Stimulated activated CD4-positive, alpha-beta T cell treated with anti-CD3 and anti-CD28 coated beads, Interleukin-1b, Interleukin-23, amount 100 ng/mL, for 48 hours (primary cell): ENCODE measurements at places on chromosomes 6 and 20.
A peak's percentile ranks its signal among the peaks of the same experiment; 100 is the strongest.

- DNase-seq = peak; percentile 30
Measured at GRCh38 chr6:16130932-16131387, 2.1 kb downstream of the MYLIP start.

DNA sequence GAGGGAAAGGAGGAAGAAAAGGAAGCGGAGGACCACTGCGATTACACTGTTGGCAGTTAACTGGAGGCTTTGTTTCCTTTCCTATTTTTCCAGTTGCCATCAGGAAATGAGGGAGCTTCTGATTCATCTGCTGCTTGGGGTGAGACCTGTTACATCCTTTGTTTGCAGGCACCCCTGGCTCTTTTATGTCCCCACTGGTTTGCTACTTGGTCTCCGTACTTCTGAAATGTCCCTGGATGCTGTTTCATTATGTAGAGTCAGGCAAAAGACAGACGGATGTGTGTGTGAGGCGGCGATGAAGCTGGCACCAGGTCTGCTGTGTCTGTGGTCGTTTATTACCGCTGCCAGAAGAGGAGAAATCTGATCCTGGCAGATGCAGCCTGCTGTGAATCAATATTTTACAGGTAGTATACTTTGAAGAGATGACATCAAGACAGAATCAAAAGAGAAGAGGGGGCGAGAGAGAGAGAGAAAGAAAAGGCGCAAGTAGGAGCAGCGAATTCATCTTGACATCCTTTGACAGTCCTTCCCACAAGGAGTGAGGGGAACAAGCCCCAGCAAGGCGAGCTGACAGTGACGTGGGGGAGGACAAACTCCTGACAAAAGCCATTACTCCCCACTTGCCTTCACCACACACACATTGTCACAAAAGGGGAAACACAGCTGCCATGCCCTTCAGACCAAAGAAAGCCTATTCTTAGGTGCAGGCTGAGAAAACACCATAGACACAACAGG, 145.9 kb upstream of the FBXL4 start:
- no peak for DNase-seq

GRCh38 chr20:25285856-25286798, 38.2 kb downstream of the PYGB start:
- DNase-seq = no peak

DNA sequence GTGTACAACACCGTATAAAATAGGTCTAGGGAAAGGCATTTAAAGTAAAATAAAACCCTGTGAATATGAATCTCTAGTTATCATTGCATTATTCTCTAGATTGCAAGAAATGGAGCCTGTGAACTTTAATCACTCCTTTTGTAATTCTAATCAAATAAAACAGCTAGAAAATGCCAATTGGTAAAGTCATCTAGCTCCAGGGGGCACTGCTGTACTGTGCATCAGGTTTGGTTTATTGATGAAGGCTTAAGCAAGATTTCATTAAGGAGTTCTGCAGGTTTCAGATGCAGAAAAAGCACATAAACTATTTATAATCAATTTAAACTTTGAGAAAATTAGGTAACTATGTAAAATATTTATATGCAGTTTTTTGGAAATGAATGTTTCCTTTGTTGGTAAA, 645.0 kb downstream of the PHF3 start:
- no peak for DNase-seq

DNA sequence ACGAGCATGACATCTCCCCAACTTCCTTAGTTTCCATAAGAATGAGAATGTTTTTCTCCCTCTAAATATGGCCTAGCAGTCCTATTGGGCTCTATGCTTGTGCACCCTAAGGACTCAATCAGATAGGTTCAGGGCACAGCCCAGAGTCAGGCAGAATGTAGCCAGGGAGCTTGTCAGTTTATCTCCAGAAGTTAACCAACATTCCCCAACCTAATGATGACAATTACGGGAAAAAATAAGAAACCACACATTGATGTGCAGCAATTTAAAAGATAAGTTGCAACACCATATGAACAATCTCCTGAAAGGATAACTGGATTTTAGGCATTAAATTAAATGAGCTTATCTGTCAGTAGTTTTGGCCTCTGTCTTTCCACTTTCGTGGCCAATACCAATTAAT, 71.1 kb downstream of the HDDC2 start:
- DNase-seq = no peak

GRCh38 chr20:15191082-15191723, 853.8 kb upstream of the FLRT3 start:
- no peak for DNase-seq

GRCh38 chr6:104718672-104719071, 141.0 kb downstream of the HACE1 start:
- no peak for DNase-seq

GRCh38 chr6:98839781-98840361, 5.5 kb downstream of the POU3F2 start:
- DNase-seq = no peak

- peak; percentile 29 for DNase-seq
Measured at GRCh38 chr20:37295001-37295400, 5.5 kb downstream of the MANBAL start.

GRCh38 chr6:169723991-169724493, 258 bp downstream of the PHF10 start:
- peak; percentile 8 for DNase-seq

- no peak for DNase-seq
Measured at GRCh38 chr20:59363101-59363500, 62.7 kb downstream of the EDN3 start.

- DNase-seq = peak; percentile 57
Measured at GRCh38 chr6:137415127-137415833, 78.9 kb downstream of the OLIG3 start.

DNA sequence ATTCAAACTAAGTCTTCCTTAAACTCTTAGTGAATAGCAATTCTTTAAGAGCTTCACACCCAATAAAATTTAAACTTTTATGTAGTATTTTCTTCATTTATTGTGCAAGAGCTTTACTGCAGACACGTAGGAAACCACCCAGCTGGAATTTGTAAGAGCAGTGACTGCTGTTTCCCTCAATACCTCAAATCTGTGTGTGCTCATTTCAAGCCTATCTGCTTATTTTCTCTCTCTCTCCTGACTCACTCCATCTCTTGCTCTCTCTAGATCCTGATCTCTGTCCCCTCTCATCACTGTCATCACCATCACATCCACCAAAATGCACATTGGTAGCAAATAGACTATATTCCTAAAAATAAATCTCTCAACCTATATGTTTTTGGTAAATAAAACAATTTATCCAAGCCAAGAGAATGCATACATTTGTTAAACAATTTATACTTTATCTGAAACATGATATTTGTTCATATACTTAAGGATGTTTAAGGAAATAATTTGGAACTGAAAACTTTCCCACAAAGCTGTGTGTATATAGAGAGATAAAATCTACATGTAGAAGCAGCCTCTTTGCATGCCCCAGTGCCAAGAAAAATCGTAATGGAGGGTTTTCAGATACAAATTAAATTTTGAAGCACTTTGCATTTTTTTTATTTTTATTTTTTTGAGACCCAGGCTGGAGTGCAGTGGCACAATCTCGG, 273.0 kb downstream of the TFAP2A start:
- no peak for DNase-seq

DNA sequence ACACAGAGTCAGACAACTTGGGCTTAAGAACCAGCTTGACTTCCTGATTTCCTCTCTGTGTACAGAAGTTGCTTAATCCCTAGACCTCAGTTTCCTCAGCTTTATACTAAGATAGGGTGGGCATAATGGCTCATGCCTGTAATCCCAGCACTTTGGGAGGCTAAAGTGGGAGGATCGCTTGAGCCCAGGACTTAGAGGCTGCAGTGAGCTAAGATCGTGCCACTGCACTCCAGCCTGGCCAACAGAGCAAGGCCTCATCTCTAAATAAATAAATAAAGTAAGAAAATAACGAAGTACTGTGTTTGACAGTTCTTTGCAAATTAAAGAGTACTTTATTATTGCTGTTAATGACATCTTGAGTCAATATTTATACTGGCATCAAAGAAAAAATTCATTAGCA, 41.7 kb downstream of the CNKSR3 start:
- DNase-seq = no peak

- no peak for DNase-seq
Measured at GRCh38 chr20:16639027-16639941, 66.0 kb upstream of the KIF16B start.

DNA sequence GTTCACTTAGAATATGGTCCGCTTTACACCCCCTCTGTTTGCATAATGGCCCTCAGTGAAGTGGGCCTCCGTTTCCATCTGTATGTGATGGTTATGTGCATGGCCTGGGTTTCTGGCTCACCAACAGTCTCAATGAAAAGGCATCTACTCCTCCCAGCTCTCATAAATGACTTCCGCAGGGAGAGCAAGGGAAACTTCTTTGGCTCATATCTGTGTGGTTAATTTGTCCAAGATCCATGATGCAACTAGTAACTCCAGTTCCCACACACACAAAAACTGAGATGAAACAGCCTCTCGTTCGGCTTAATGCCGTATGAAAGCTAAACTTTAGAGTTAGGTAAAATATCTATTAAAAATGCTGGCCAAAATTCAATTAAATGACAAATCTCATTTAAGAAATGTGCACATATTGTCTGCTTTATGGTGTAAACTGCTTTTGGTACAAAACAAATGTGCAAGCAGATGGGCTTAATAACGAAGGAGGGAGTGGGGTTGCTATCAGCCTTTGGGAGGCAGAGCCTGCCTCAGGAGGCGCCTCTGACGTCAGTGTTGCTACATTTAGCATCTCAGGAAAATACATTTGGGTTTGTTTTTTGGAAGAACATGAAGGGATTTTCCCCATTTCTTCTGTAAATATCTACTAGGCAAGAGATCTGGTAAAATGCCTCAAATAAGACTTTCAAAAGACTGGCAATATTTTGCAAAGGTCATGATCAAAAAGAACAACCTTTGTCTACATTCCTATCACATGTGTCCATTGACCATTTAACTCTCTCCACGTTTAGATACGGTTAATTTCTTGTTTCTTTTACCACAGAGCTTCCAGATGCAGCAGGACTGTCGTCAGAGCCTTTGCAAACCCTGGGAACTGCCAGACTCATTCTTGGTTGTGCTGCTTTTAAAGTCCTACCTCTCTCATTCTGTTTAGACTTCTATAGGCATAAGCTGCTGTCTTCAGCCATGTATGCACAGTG, 96.8 kb downstream of the ARMC2 start:
- DNase-seq = no peak

- no peak for DNase-seq
Measured at GRCh38 chr20:14126856-14127255, 131.5 kb downstream of the MACROD2 start.

- no peak for DNase-seq
Measured at GRCh38 chr6:158970640-158971275, 29.2 kb downstream of the RSPH3 start.

DNA sequence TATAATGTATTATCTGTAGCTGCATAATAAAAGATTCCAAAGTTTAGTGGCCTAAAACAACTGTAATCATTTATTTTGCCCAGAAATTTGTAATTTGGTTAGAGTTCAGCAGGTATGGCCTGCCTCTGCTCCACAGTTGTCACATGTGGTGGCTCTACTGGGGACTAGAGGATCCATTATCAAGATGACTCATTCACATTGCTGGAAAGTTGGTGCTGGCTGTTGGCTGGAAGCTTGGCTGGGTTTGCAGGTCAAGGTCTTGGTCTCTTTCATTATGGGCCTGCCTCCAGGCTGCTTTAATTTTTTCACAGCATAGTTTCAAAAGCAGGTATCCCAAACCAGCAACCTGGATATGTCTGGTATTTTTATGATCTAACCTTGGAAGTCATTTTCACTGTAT, 17.6 kb downstream of the TRDN start:
- DNase-seq = no peak

- no peak for DNase-seq
Measured at GRCh38 chr6:41053041-41053440, at the start of gene APOBEC2. Gene APOBEC2 (plus strand): TSS chr6:41053202. CDS start chr6:41053348, 146 bp downstream.

DNA sequence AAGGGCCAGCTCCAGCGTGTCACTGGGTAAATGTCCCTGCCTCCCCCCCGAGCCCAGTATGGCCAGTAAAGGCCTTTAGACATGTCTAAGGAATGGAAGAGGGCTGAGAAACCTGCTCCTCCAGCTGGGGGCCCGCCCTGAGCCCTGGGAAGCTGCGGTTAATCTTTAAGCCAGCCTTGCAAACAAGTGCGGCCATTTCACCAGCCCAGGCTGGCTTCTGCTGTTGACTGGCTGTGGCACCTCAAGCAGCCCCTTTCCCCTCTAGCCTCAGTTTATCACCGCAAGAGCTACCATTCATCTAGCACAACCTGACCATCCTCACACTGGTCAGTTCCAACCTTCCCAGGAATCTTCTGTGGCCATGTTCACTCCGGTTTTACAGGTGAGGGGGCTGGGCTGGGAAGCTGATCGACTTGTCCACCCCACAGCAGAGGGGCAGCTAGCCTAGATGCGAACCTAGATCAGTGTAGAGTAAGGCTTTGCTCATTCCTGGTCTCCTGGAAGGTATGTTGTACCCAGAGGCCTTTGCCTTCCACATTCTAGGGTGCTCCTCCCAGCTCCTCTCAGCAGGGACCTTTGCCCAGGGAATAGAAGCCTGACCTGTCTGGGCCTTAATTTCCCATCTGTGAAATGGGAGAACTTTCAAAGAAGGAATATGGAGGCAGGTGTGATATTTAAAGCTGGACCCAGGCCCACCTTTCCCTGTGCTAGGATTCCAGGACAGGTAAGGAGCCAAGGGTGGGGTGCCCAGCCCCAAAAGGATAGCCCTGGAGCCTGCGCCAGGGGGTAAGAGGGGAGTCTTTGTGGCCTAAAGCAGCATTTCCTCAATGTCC, 1.2 kb upstream of the SRC start:
- no peak for DNase-seq

GRCh38 chr6:35215665-35216411, 2.1 kb downstream of the SCUBE3 start:
- DNase-seq = no peak

DNA sequence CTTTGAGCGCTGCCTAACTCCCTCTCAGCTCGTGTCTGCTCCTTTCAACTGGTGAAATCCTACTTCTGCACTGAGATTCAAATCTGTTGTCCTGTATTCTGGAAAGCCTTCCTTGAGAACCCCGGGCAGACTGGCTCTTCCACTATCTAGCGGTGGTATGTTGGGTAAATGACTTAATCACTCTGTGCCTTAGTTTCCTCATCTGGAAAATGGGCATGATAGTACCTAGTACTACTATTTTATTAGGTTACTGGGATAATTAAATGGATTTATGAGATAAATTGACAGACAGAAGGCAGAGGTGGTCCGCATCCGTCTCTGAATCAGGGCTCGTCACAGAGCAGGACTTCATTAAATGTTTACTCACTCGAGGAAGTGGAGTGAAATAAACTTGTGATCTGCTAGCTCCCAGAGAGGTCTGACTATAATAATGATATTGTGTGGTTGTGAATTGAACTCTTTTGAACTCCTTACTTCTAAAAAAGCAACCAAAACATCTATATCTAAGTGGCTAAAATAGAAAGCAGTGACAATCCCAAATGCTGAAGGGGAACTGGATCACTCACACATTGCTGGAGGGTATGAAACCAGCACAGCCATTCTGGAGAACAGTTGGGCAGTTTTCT, 26.6 kb downstream of the PPP1R16B start:
- DNase-seq = no peak

- no peak for DNase-seq
Measured at GRCh38 chr6:169296170-169296569, 42.5 kb upstream of the THBS2 start.
